ENCODE measurements at places on chromosomes 2 and 18.

DNA sequence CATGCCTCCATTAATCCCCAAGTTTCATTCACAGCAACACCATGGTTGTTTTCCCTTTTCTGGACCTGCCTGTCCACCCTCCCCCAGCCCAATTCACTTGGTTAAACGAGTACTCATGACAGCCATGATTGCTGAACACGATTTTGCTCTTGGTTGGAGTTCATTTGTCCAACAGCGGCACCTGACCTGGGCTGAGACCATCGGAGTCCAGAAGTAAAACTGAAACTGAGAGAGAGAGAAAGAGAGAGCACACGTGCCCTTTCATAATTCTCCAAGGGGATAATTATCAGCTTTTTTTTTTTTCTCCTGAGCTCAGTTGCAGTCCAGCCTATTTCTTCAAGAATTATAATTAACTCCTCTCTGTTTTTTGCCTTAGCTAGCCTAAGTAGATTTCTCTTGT, 13.7 kb upstream of the KIF5C start:
- DNase-seq, result no peak

- no peak for DNase-seq
Measured at GRCh38 chr2:182080493-182080892, 94.8 kb downstream of the PPP1R1C start.

DNA sequence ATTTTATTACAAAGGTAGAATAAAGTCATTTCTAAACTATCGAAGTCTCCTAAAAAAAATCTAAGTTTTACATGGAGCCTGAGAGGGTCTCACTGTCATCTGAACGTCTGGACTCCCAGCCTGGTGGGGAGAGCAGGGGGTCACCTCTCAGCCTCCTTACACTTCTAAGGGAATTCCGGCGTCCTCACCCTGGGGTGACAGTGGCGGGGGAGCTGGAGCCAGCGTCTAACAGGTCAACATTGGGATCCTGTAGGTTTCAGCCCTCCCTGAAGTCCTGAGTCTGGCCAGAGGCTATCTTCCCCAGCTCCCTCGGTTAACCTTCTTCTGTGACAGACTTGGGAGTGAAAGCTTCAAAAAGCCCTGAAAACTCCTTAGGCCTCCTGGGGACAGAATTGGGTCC, 34.6 kb upstream of the GLI2 start:
- no peak for DNase-seq

DNA sequence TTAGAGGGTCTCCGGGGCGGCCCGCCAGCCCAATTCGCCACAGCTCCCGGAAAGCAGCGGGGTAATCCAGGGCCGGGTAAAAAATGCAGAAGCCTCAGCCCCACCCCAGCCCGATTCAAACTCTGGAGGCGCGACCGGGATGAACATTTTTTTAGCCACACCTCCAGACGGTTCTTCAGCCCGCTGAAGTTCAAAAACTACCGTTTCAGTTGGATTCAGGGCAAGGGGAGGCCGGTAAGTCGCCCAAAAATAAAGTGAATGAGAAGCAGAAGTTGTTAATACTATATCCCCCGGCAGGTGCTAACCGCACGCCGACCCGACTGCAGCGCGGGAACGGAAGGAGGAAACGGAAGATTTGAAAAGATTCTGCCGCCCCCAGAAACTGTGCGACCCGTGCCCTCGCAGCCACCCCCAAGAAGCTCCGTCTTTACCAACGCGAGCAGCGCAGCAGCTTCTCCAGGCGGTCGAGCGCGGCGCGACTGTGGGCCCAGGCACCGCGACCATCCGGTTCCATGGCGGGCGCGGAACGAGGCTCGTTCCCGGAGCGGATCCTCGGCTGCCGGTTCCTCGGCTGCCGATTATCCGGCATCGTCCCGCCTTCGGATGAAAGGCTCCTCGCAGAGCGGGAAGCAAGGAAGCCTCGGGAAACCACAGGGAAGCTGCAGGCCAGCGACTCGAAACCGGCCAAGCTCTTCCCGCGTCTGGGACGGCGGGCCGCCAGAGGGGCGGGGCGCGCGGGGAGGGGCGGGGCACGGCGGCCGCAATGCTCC, at the start of gene BARD1:
TSS of gene BARD1 (minus strand) at position 703 of the 770 bp plus-strand sequence. CDS start at position 589, 114 bp downstream.
- no peak for DNase-seq

DNA sequence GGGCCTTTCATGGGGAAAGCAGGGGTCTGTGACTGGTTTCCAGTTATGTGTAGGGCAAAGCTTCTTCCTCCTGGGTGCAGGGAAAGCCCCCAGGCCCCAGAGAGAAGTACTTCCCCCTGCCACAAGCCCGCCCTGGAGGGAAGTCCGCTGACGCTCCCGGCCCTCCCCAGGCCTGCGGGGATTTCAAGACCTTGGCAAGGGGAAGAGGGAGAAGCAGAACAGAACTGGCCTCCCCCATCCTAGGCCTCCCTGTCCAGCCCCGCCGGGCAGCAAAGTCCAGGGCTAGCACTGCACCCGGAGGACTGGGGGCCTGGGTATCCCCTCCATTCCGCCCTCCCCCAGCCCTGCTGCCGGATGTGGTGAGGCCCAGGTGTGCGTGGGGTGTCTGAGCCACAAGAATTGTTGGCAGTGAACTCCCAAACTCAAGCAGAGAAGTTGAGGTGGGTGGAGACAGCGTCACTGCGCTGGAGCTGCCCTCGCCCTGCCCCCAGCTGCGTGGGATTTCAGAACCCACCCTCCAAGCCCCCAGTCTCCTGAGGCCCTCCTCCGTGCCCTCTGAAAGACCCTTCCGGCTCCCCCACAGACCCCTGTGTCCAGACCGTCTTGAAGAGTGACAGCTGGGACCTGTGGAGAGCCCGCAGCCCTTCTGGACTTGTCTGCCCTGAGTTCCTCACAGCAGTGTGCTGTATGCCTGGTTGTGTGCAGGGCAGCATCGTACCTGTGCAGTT, 1.1 kb upstream of the DUSP2 start:
- no peak for DNase-seq

DNA sequence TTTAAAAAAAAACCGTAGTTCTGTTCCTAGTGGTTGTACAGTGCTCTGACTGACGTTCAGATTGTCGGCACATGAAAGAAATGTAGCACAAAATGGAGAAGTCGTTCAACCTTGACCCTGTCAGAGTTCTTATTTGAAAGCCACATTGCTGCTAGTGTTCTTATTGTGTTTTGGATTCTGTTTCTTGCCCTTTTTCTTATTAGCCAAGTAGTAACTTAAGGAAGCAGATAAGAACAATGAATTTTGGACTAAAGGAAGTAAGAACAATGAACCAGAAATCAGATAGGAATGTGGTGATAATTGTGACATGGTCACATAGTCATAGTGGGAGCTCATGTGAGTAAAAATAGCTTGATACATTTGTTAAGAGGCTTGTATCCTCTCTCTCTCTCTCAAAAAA, 45.9 kb downstream of the RPIA start:
- no peak for DNase-seq

- DNase-seq, result no peak
Measured at GRCh38 chr18:75226286-75226955, 15.8 kb downstream of the TSHZ1 start.

DNA sequence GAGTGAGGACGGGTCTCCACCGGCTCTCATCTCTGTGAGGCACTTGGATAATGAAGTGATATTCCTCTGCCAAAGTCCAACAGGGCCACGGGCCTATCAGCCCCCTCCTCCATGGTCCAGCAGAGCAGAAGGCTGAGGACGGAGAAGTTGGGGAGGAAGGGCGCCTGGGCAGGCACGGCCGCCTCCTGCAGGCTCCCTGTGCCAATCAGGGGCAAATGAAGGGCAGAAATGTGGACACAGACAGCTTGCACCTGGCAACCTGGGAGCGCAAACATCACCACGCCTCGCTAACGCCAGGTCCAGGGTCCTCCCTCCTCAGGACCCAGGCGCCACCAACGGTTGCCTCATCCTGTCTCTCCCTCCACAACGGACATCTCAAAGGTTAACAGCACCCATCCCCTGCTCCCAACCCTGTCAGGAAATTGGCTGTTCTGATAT, 24.3 kb downstream of the SMAD7 start:
- no peak for DNase-seq

DNA sequence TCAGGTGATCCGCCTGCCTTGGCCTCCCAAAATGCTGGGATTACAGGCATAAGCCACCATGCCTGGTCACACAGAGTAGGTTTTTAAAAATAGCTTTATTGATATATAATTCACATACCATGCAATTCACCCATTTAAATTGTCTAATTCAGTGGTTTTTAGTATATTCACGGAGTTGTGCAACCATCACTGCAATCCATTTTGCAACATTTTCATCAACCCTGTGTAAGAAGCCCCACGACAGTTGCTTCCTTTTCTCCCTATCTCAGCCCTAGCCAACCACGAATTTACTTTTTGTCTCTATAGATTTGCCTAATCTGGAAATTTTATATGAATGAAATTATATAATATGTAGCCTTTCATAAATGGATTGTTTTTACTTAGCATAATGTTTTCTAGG, 266.4 kb downstream of the NAPG start:
- no peak for DNase-seq

DNA sequence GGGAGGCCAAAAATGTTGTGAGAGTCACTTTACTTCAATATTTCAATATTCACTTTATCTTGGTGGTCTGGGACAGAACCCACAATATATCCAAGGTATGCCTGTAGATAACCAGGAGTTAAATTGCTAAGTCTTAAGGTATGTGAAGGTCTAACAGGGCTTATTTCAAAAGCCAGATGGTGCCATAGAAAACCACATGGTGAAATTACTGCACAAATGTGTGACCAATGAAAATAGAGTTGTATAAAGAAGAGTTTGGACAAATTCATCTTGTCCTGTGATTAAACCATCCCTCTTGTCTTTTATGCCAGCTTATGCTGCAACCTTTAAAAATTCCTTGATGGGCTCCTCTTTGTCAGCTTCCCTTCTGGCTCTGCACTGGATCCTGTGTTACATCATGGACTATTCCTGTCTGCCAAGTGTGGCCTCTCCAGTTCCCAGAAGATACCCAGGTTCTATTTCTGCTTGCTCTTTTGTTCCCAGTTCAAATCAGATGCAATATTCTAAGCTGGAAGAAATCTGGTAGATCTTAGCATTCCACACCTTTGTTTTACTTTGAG, 46.8 kb downstream of the ANTXR1 start:
- DNase-seq, result no peak

GRCh38 chr18:3660739-3661515, 211.0 kb downstream of the TGIF1 start:
- DNase-seq, result no peak

DNA sequence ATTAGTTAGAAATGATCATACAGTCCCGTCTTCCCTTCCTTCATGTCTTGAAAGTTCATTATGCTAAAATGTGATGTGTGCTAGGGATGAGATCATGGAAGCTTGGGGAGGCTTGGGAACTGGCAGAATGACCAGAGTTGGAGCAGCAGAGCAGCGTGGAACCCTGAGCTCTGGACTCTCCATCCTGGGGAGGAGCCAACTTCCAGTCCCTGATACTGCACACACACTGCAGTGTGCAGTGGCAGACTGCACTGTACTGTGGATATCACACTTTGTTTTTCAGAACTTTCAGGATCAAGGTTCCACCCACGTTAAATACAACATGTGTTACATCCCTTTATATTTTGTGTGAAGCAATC, 27.3 kb upstream of the GREB1 start:
- DNase-seq, result no peak

DNA sequence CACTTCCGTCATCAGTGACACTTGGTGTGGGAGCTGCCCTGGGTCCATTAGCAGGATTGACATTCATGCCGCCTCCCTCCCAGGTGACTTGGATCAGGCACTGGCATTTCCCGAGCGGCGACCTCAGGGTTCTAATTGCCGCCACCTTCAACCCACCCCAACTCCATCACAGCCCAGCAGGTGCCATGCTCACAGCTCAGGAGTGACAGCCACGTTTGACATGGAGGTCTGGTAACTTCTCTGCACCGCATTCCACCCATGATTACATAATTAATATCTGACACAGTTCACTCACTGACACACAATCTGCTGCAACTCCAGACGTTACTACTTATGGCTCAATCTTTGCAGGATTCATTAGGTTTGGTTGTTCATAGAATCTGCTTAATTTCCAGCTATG, 450.9 kb upstream of the MYT1L start:
- DNase-seq, result no peak

- DNase-seq, result no peak
Measured at GRCh38 chr2:219296631-219297391, 12.4 kb downstream of the PTPRN start.

- DNase-seq, result no peak
Measured at GRCh38 chr18:476251-476664, 24.2 kb downstream of the COLEC12 start.

GRCh38 chr2:169091256-169091655, 21.9 kb downstream of the DHRS9 start:
- DNase-seq, result no peak

DNA sequence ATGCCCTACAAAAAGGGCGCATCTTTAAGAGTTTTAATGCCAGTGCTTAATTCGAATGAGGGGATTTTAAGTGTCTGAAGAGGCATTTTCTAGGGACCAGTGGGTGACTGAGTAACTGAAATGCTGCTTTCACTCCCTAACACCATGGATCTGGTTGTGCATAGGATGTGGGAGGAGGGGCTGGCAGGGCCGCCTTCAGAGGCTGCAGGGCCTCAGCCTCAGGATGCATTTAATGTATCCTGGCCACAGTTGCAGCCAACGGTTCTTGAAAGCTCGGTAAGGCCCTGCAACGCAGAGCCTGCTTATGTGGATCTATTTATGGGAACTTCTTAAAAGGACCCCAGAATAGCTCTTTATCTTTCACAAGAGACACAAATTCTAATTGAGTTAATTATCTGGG, 25.8 kb upstream of the IL18RAP start:
- no peak for DNase-seq

GRCh38 chr18:47983055-47983454, 52.6 kb upstream of the SMAD2 start:
- DNase-seq, result no peak

DNA sequence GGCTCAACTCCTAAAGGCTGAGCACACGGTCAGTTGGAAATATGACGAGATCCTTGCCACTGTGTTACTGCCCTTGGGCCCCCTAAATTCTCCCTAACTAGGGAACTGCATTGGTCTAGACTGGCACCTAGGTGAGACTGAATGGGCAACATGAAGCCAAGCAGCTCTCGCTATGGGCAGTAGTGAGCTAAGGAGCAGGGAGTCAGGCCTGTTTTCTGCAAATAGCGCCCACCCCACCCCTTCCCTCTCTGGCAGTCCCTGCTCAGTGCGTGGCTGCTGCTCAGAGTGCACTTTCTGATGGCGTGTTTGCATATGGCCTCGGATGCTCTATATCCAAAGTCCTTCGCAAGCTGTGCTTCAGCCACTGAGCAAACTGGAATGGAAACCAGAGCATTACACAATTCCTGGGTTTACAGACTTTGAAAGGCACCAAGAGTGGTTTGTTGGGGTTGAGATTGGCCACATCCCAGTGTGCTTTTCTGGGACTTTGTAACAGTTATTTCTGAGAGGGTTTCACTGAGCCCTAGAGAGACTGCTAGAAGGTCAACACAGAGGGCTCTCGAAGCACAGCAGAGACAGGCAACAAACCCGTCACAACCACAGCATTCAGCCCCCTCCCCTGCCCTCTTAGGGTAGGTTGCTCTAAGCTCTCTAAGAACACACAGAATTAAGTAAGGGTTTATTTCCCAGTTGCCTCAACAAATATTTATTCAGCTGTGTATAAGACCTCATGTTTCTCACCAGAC, 419.9 kb downstream of the STK39 start:
- DNase-seq, result no peak

DNA sequence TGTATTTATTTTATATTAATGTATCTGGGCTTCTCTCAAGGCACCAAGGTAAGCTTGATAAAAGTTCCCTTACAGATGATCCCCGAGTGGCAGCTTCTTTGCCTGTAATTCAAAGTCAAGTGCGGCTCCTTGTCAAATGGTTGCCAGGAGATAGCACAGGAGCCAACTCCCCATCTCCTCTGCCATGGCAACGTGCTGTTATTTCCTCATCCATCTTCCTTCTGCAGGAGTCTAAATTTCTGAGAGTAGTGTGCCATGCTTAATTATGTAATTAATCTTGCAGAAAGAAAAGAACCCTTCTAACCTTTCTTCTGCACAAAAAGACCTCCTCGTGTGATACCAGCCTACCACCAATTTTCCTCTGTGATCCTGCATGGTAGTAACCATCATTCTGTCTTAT, 46.2 kb upstream of the ACMSD start:
- DNase-seq, result no peak

All from NCI-H1048 (cell line).